ENCODE measurements at places on chromosomes 7 and 10. TPM values are rescaled to one million over a fixed set of nuclear protein-coding genes. Genes with fewer than 3 reads are reported as not detected.

Gene HSPA12A
- 3.2 TPM for total RNA-seq

Gene GIMAP8
- not detected for total RNA-seq

Gene THNSL1
- 3.9 TPM for total RNA-seq

Gene HOXA2
- not detected for total RNA-seq

Gene ACSM6
- not detected for total RNA-seq

Gene GALNT17
- 43.2 TPM for total RNA-seq

Gene CYP26C1
- 0.42 TPM for total RNA-seq

Gene ENTPD1
- total RNA-seq = 1.9 TPM

Gene GLI3
- 43.0 TPM for total RNA-seq

Gene STEAP1B
- 3.2 TPM for total RNA-seq

Gene LIPJ
- total RNA-seq = not detected

Gene PRPS1L1
- not detected for total RNA-seq

Gene SLC13A1
- not detected for total RNA-seq

Gene FIS1
- 121 TPM for total RNA-seq

Gene CALCR
- 0.44 TPM for total RNA-seq
